COLO829 (cell line): ENCODE measurements at places on chromosomes 5 and 9.

- no peak for DNase-seq
Observed at GRCh38 chr9:13364271-13365000, 84.9 kb upstream of the MPDZ start.

DNA sequence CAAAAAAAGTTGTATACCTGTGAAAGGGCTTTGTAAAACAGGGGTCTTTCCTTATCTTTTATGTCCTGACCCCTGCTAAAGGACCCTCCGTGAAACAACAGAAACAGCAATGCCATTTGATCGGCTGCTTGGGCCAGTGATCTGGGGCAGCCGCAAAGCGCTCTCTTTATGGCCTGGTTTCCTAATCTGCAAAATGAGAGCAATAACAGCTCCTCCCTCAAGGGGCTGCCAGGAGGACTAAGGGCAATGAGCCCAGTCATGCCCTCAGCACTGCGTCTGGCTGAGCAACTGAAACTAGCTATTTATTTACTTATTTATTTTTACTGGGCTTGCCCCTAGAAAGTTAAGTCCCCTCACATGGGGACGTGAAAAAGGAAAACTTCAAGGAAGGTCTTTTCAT, 18.3 kb downstream of the CMBL start:
- DNase-seq: no peak

DNA sequence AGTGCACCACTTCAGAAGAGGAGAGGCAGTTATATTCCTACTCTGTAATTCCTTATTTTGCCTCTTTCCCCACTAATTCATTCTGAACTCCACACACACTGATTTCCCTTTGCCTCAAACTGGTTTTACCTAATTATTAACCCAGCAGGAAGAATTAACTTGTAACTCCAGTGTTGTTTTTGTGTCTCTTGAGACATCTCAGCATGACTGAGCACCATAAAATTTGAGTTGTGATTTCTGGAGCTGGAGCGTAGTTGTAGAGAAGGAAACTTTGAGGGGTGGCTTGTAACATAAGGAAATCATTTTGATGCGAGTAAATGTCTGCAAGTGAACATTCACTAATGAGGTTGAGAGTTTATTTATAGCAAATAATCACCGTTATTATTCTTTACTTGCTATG, 265.2 kb downstream of the TMEM38B start:
- no peak for DNase-seq

DNA sequence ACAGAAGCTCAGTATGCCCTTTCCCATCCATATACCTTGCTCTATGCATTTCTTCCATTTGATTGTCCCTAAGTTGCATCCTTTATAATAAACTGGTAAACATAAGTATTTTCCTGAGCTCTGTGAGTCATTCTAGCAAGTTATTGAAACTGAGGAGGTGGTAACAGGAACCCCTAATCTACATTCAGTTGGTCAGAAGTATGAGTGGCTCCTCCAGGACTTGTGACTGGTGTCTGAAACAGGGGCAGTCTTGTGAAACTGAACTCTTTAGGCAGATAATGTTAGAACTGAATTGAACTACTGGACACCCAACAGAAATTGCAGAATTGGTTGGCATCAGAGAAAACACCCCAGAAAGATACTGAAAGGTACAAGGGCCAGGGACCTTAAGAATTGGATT, 133.1 kb upstream of the POU5F2 start:
- no peak for DNase-seq

DNA sequence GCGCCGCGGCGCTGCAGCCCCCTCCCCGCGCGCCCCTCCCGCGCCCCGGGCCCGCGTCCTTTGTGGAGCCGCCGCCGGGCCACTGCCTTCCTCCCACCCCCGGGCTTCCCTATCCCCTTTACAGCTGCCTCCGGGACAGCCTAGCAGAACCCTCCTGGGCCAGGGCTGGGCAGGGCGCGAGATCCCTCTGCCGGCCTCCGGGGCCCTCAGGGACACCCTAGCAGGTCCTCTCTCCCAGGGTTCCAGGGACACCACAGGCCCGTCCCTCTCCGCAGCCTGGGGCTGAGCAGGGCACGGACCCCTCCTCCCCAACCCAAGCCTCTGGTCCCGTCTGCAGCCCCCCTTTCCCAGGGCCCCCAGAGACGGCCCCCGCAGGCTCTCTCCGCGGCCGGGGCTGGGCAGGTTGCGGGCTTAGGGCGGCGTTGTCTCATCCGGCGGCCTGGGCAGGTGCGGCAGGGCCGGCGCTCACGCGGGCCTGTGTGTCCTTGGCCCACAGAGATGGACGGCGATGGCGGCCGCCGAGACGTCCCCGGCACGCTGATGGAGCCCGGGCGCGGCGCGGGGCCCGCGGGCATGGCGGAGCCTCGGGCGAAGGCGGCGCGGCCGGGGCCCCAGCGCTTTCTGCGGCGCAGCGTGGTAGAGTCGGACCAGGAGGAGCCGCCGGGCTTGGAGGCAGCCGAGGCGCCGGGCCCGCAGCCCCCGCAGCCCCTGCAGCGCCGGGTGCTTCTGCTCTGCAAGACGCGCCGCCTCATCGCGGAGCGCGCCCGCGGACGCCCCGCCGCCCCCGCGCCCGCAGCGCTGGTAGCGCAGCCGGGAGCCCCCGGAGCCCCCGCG, 710 bp downstream of the WNK2 start:
- no peak for DNase-seq

DNA sequence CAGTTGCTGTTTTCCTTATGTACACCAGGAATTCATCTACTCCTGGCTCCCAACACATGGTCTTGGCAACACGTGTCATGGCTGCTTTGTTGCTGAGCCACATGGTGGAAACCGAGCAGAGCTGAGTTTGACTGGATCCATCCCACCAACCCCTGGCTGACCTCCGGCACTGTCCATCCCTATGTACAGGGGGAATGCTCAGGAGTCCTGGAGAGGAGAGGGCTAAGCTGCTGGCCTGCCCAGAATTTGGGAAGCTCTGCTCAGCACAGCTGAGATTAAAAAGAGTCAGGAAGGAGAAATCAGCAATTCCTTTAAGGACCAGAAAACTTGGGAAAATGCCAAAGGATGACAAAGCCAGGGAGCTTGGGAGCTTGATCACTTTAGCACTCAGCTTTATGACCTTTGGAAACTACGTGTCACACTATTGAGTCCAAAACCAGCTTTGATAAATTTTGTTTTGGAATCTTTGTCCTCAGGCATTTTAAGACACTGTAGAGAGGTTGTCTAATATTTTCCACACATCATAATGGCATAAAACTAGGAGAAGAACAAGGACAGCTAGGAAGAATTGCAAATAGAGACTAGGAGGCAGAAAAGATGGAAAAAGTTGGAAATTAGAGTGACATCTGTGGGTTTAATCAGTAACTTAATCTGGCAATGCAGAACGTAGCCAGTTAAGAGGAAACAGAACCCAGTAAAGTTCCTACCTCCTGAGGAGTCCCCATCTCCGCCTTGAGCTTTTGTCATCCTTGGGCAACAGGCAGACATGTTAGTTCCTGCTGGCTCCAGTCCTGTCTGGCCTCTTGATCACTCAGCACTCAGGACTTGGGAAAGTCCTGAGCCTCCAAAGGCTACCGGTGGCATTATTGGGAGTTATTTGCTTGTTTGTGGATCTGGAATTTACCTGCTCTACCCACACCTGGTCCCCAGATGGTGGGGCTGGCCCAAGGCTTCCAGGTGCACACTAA, 62.5 kb upstream of the PLPP1 start:
- no peak for DNase-seq

DNA sequence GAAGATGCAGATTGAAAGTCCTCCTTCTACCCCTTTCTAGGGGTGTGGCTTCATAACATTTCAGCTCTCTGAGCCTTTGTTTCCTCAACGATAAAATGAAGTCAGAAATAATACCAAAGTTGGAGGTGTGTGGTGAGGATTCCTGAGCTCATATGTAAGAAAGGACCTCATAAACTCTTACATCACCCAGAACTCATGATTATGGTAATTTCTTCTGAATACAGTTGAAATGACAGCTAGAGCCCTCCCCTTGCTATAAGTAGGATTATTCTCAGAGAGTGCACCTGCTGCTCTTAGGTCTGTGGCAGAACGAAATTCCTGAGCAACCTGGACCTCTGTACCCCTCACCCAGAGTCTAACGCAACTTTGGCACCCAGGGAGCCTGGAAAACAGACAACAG, 291.4 kb upstream of the KLF4 start:
- no peak for DNase-seq

DNA sequence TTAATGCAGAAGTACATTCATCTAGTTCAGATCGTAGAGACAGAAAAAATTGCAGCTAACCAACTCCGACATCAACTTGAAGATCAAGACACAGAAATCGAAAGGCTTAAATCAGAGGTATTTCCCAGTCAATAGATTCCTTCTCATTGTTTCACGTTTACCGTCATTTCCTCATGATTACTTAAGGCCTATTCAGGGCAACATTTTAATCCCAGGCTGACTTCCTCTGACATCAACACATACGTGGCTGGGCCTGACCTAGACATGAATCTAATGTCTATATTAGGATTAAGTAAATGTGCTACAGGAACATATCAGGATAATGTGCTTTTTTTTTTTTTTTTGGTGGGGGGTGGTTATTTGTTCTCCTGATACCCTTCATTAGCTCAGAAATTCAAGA, 107.9 kb downstream of the RASGRF2 start:
- DNase-seq: no peak
